NCI-H1048 (cell line): ENCODE measurements at places on chromosomes 12 and 14.

DNA sequence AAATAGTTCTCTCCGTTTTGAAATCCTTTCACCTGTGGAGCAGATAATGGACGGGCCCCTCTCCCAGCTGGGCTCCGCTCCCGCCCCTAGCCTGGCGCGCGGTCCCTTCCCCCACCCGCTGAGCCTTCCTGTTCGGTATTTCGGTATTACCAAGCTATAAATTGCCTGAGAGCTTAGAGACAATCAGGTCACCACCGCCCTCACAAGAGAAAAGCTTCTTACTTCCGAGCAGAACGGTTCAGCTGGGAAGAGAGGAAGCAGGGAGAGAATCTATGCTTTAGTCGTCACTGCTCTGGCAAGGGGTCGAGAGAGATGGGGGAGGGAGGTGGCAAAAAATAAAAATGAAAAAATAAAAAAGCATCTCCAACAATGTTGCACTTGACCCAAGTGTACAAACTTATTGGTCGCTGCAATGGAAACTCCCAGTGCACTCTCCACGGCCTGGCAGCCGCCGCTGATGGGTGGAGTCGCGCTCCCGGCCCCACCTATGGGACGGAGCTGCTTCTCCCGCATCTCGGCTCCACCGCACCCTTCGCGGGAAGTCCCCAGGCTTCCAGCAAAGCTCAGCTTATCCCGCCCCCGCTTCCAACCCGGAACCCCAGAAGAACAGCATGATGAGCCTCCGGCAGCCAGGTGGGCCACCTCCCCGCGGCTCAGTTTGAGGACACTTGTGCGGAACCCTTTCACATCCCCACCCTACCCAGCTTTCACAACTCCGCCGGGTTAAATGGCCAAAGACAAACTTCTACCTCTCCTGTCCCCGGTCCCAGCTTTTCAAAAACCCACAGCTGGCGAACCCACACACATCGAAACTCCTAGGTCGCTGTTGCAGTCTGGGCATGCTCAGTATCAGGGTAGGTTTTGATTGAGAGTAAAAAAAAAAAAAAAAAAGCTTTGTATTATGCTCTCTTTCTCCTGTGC lies 832 bp upstream of the SYT1 start:
- DNase-seq = no peak

- no peak for DNase-seq
These were observed 614 bp upstream of the NACA start for GRCh38 chr12:56725723-56726102.

- no peak for DNase-seq
These were observed 201.5 kb downstream of the DACT1 start for GRCh38 chr14:58839233-58839632.

- DNase-seq = no peak
These were observed 37.7 kb downstream of the GYS2 start for GRCh38 chr12:21566907-21567394.

DNA sequence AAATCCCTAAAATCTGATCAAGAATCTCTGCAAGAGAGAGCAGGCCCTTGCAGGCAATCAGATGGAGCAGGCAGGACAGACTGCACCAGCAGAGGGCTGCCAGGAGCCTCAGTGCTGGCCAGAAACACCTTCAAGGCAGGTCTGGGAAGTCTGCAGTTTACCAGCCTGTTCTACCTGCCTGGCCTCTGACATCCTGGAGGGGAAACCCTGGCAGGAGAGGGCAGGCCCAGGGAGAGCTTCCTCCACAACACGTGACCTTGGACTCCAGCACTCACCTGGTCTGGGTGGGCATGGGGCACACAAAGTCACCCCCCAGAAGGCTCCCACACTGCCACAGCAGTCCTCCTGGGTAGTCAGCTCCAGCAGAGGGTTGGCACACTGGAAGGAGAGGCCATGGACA lies 56.0 kb downstream of the ISCA2 start:
- DNase-seq = no peak

GRCh38 chr14:64059454-64060198 lies 206.8 kb downstream of the SYNE2 start:
- DNase-seq = no peak

DNA sequence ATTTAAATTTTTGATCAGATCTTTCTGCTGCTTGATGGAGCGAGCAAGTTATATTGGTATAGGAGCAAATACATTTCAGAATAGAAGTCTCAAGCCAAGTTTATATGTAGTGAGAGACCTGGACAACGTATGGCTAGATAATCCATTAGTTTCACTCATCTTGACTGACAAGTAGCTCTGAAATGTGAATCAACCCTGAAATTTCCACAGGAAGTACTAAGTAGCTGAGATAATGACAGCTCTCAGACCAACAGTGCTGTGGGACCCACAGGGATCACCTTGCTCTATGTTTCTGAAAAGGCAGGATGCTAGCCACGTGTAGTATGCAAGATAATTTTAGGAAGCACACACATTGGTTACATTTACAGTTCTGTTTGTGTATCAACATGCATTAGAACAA lies 258.6 kb upstream of the FOXN3 start:
- no peak for DNase-seq

- no peak for DNase-seq
These were observed 603 bp upstream of the ENDOU start for GRCh38 chr12:47725893-47726292.
